AG04450 (cell line): ENCODE measurements at places on chromosomes 4 and X.

- no peak for DNase-seq
These were observed 56.1 kb downstream of the SLC7A11 start for GRCh38 chr4:138185859-138186645.

- DNase-seq = no peak
These were observed 3.8 kb upstream of the SLC26A1 start for GRCh38 chr4:996997-997374.

- no peak for DNase-seq
These were observed 76.0 kb downstream of the CRMP1 start for GRCh38 chr4:5816851-5817375.

GRCh38 chr4:67779631-67780030 is 25.4 kb upstream of the GNRHR start:
- DNase-seq = no peak

DNA sequence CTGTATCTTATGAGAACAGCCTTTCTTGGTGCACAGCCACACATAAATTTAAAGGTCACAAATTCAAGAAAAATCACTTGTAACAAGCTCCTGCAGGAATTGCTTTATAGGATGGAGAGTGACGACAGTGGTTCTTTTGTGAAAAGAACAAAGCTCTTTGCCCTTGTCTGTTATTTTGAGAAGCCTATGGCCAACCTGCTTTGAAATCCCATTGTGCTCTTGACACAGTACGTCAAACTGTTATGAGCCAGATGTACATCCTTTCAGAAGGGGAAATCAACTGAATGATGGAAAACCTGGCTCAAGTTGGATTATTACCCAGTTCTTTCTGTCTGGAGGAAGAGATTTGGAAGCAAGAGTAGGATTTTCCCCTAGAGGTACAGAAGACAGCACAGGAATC is 1454.2 kb downstream of the ARAP2 start:
- no peak for DNase-seq

- no peak for DNase-seq
These were observed 6.7 kb downstream of the MYL5 start for GRCh38 chr4:680928-681645.

DNA sequence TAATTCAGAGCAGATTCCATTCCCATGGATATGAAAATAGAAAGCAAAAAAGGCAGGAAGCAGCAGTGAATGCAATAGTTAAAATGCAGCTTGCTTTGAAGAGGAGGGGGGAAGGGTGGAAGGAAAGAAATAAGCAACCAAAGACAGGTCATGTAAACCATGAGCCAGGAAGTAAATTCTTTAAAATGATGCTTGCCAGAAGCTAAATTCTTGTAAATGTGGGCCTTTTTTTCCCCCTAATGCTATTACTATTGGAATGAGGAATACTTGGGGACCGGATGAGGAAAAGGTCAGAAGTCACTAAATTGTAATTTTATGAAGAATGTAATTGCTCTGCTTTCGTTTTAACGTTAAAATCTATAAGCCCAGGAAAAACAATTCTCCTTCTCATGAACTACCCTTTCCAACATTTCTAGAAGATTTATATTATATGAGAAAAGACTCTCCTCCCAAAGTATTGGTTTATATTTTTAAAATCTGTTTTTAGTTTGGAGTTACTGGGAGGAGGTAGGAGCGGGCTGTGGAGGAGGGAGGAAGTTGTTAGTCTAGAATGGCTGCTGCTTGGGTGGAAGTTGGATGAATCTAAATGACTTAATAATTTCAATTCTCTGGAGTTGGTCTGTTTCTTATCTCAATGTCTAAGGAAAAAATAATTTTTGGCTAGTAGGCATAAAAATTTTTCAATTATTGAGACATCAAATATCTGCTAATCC is 77.6 kb upstream of the PCDH18 start:
- peak; percentile 53 for DNase-seq

GRCh38 chrX:39577206-39577984 is 520.4 kb downstream of the BCOR start:
- no peak for DNase-seq

GRCh38 chrX:7132335-7133049 is 15.0 kb upstream of the STS start:
- no peak for DNase-seq

DNA sequence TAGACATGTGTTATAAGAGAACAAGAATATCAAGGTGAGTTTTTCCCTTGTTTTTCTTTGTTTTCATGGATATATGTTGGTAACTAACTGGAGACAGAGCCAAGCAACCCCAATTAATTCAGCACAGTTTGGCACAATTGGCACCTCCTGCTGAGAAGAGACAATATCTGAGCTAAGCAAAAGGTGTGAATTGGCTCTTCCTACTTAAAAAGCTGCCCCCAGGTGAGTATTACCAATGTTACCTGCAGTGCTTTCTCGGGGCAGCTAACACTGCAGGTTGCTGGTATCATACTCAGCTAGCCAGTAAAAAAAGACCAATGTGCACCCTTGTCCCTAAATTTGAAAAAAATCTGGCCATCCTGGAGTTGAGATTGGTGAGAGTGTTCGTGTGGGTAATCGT is 871.2 kb upstream of the TENM3 start:
- no peak for DNase-seq

DNA sequence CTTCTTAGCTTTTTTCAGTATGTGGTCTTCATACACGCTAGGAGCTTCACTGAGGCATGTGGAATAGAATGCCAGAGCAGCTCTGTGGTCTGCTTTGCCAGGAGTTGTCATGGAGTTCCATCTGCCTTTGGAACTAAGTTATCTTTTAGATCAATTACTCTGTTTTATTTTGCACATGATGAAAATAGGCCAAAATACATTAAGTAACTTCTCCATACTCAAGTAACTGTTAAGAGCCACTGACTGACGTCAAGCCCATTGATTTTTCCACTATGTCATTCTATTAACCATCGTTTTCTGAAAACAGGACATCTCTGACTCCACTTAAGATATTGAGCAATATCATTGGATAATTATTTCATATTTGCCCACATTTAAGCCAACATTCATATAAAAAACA is 415.1 kb upstream of the MAD2L1 start:
- DNase-seq = no peak

DNA sequence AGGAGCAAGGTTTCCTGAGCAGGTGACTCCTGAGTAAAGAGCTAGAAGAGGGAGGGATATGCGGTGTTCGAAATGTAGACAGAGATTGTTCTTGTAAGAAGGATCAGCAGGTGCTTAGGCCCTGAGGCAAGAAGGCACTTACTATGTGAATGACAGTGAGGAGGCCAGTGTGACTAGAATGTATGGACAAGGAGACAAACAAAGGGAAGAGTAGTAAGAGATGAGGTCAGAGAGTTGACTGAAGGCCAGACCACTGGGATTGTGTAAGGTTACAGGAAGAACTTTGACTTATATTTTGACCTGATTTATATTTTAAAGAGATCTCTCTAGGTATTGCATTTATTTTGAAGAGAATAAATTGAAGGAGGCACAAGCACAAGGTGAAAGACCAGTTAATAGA is 118.4 kb upstream of the ENPEP start:
- no peak for DNase-seq

- no peak for DNase-seq
These were observed at the start of gene DDIT4L for GRCh38 chr4:100189820-100190642. Gene DDIT4L (minus strand): TSS chr4:100190468. CDS start chr4:100189983, 485 bp downstream.

DNA sequence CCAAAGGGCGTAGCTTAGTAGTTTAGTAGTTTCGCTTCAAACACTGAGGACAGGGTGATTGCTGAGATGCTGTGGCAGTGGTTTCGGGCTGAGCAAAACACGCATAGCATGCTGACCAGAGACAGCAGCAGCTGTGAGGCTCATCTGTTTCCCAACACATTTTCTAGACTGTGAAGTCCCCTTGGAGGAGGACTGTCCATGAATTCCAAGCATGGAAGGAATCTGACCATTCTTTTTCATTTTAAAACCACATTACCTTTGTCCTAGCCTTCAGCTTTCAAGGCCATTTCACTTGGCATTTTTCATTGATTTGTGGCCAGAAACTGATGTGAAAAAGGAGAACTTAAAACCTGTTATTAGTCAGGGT is 240.9 kb downstream of the PALLD start:
- DNase-seq = peak; percentile 32
